ENCODE measurements at places on chromosomes 6 and 20.

DNA sequence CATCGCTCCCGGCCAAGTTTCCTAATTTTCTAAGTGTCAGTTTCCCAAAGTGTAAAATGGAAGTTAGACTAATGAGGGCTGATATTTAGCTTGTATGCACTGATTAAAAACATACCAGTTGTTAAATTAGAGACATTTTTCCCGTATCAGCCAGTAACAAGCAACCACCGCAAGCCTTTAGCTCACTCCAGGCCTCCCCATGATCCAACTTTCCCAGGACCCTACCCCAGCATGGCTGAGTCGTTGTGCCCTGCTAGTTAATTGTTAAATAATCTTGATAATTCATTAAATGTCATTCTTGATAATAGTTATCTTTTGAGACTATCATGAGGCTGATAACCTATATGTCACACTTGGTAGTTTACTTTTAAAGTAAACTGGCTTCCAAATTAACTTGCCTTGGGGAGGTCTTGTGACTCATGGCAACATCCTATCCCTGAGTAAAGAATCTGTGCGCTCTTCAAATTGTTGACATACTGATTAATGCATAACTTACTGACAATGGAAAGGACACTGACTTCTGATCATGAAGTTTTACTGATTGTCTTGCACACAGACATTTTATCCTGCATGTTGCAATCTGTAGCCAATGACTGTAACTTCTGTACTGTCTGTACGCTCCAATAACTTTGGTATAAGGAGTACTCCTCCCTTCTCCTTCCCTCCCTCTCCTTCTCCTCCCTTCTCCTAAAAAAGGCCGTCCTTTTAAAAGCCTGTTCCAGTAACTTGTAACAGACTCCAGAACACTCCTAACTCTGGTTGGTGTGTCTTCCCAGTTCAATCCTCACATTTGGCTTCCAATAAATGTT, 6.3 kb upstream of the GTF3C6 start:
- DNase-seq = no peak

DNA sequence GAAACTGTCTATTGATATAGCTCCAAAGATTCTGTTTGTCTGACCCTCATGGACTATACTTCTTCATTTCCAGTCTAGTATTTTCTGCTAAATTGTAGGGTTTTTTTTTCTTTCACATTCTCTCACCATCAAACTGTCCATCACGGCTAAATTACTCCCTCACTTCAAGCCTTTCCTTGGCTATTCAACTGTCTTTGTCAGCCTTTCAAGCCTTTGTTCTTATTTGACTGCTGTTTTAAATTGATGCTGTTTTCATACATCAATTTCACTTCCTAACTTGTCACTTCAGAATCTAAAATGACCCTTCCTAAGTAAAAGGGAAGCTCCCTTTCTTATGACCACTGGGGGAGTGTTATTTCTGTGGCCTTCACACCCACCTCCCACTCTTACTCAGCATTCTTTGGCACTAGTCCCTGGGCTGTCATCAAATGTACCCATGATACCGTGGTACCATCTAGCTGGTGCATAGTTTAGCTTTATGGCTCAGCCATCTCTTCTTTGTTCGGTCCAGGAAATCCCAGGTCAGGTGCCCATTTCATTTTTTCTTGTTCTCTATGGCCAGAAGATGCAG, 8.6 kb downstream of the GJA1 start:
- no peak for DNase-seq

DNA sequence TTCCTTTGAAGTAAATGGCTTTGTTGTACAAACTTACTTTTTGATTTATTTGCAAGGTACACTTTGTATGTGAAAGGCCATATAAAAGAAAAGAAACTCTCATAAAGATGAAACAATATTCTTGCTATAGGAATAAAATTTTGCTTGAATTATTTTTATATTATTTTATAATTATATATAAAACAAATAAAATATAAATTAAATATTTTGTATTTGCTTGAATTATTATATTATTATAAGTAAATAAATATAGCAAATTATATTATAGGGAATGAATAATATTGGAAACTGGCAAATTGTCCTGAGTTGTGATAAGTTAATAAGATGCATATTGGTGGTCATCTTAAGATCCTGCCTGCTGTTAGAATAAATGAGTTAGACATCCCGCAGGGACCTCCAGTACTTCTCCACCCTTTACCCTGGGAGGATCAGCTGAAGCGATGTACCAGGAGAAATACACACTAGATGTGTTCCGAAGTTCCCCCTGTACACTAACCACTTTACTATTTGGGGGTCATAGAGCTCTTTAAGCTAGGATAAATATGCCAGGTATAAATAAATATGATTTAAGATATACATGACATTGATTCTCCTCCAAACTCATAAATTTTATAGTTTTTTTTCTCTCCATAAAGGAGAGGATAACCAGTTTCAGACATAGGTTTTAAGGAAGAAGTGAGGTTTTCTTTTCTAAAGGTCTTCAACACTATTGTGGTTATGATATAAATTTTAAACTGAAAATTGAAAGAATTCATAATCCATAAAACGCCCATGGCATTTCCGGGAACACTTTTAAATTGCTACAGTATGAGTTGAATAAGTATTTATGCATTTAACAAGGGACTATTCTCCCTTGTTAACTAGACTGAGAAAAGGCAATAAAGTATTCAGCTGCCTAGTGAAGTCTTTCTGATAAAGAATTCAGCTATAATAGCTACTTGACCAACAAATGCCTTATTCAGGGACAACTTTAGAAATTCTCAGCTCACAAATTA, 486.3 kb upstream of the MARCKS start:
- DNase-seq = no peak

- no peak for DNase-seq
These were observed 177.9 kb upstream of the ZNF184 start for GRCh38 chr6:27650620-27651370.

DNA sequence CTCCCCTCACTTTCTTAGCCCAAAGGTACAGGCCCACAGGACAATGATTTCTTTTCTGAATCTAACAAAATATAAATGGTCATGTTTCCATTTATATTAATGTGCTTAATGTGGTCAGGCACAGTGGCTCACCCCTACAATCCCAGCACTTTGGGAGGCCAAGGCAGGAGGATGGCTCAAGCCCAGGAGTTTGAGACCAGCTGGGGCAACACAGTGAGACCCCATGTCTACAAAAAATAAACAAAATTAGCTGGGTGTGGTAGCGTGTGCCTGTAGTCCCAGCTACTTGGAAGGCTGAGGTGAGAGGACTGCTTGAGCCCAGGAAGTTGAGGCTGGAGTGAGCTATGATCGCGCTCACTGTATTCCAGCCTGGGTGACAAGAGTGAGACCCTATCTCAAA, 77.2 kb upstream of the TULP1 start:
- no peak for DNase-seq

- DNase-seq = peak; percentile 22
These were observed 74.1 kb upstream of the PAK5 start for GRCh38 chr20:9912858-9913434.

- DNase-seq = no peak
These were observed 293.7 kb upstream of the TCF21 start for GRCh38 chr6:133595111-133595761.

- no peak for DNase-seq
These were observed 322.9 kb upstream of the TFAP2D start for GRCh38 chr6:50390416-50390815.

GRCh38 chr6:128209771-128210170, 308.9 kb upstream of the THEMIS start:
- no peak for DNase-seq

GRCh38 chr6:149779644-149779963, 30.1 kb downstream of the PCMT1 start:
- DNase-seq = no peak

DNA sequence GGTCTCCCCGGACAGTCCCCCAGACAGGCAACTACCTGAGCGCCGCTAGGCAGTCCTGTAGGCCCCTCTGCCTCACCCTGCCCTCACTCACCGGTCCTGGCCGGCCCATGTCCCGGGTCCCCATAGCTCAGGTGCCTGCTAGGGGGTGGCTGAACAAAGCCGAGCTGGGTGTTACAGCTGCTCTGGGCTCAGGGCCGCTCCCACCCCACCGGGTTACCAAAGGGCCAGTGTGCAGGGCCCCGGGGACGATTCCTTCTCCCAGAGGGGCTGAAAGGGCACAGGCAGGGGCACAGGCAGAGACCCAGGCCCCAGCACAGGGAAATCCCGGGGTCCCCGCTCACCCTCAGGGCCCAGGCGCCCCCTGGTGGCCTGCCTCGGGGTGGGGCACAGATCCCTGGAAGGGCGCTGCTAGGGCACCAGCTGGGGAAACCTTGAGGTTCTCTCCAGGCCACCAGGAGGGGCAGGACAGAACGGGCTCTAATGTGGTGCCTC, 118.4 kb downstream of the GRM4 start:
- no peak for DNase-seq

DNA sequence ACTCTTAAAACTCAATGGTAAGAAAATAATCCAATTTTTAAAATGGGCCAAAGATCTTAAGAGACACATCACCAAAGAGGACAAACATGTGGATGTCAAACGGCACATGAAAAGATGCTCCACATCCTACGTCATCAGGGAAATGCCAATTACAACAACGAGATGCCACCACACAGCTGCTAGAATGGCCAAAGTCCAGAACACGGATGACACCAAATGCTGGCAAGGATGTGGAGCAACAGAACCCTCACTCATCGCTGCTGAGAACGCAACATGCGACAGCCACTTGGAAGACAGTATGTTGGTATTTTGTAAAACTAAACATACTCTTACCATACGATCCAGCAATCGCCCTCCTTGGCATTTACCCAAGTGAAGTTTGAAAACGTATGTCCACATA, 132.8 kb upstream of the CDH4 start:
- DNase-seq = no peak

DNA sequence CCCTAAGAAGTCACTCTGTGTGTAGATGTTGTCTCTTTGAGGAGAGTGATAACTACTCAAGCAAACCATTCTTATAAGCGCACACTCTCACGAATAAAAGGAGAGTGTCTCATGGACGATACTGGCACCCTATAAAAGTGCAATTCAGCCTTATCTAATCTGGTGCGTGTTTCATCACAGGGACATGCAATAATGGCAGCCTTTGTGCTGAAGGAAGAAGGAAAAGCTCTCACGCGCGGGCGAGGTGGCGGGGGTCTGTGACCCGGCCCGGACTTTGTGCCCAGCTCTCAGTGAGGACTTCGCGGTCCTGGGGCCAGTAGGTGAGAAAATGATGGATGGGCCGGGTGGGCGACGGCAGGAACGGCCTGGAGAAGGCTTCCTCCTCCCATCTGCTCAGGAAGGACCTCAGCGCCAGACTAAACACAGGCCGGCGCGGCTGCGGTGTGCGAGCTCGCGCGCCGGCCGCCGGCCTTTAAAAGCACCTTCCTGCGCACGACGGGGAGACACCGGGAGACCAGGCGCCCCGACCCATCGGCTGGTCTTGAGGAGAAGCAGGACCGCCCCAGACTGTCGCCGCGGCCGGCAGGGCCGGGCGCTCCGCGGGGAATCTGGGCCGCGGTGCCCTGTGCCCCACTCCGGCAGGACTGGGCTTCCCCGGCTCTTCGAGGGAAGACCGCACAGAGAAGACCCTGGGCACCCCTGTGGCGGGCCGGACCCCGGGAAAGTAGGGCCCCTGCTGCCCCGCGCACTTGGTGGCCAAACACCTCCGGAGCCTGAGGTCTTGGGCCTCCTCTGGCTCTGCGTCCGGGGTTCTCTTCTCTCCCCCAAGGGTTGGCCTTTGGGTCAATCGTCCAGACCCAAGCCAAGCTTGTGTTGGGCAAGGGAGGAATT, 8.3 kb upstream of the FOXC1 start:
- DNase-seq = no peak

- DNase-seq = no peak
These were observed 95.3 kb downstream of the OR2B2 start for GRCh38 chr6:27816906-27817305.

DNA sequence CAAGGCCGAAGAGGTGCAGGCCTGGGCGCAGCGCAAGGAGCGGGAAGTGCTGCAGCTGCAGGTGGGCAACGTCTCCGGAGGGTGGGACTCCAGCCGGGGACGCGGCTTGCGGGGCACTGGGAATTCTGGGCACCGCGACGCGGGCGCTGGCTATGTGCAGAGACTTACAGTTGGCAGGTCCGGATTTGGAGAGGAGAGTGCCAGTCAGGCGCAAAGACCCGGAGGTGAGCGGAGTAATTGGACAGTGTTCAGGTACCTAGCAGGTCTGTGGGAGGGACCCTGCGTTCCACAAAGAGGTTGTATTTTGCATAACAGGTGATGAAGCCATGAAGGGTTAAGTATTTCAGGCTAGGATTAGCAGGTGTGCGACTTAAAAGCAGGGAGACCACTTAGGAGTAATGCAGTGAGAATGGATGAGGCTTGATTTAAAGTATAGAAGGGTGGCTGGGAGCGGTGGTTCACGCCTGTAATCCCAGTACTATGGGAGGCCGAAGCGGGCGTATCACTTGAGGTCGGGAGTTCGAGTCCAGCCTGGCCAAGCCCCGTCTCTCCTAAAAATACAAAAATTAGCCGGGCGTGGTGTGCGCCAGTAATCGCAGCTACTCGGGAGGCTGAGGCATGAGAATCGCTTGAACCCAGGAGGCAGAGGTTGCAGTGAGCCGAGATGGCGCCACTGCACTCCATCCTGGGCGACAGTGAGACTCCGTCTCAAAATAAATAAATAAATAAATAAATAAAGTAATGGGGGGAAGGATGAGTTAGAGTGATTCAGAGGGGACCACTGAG, 1.0 kb downstream of the MRPS26 start:
- no peak for DNase-seq

- no peak for DNase-seq
These were observed 143.0 kb upstream of the STXBP5 start for GRCh38 chr6:147061252-147061651.

DNA sequence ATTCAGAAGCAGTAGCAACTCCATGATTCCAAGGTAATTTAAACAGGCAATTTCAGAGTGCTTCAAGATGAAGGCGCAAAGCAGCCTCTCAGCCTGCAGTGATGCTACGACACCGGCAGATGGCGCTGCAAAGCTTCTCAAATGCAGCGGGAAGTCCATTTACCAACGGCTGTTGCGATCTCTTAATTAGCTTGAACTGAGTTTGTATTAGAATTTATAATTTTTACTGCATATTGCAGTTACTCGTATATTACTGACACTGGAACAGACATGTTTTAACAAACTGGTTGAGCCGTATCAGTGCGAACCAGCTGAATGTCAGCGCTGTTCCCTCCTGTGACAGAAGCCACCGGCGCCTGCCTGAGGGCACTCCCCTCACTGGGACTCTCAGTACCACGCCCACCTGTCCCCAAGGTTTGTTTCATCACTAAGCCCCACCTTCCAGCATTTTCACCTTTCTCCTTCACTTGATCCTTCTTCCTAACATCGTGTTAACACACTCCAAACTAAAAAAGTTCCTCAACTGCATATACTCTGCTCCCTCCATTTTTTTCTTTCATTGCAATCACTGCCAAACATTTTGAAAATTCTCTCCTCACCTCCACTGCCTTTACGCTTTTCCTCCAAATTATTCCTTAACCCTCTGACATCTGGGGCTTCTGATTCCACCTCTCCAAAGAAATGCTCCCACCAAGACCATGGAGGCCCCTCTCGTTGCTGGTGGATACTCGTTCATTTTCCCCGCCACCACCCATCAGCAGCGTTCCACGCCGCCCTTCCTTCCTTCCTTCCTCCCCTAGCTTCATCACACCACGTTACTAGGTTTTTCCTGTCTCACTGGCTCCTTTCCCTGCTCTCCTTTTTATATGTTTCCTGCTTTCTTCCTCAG, 14.5 kb downstream of the GNL1 start:
- DNase-seq = no peak

GRCh38 chr20:17304774-17305173, 77.9 kb downstream of the PCSK2 start:
- no peak for DNase-seq

- no peak for DNase-seq
These were observed 698.8 kb downstream of the DHX35 start for GRCh38 chr20:39660965-39661364.
